ENCODE measurements at places on chromosomes 2 and 18. TPM values are rescaled to one million over a fixed set of nuclear protein-coding genes. Genes with fewer than 3 reads are reported as not detected.

The FAP gene
- total RNA-seq: 3.3 TPM

The SLC14A1 gene
- total RNA-seq: 8.5 TPM

The C2orf15 gene
- total RNA-seq: 6.3 TPM

The GGCX gene
- total RNA-seq: 50.7 TPM

The ORC4 gene
- 49.7 TPM for total RNA-seq

The DPP4 gene
- total RNA-seq: 74.8 TPM

The MC5R gene
- not detected for total RNA-seq

The APOB gene
- 0.57 TPM for total RNA-seq

The TNFAIP6 gene
- total RNA-seq: 2.5 TPM

The IHH gene
- total RNA-seq: 0.88 TPM

The GAREM1 gene
- 47.0 TPM for total RNA-seq

The DHRS9 gene
- total RNA-seq: 2.2 TPM

Data from kidney (tissue), 22 donors.